Stimulated activated CD4-positive, alpha-beta T cell treated with anti-CD3 and anti-CD28 coated beads, Interleukin-15, amount 100 ng/mL, for 24 hours (primary cell): ENCODE measurements at places on chromosomes 3 and 15.

- DNase-seq = no peak
Measured at GRCh38 chr3:21013566-21013965, 737.4 kb downstream of the ZNF385D start.

DNA sequence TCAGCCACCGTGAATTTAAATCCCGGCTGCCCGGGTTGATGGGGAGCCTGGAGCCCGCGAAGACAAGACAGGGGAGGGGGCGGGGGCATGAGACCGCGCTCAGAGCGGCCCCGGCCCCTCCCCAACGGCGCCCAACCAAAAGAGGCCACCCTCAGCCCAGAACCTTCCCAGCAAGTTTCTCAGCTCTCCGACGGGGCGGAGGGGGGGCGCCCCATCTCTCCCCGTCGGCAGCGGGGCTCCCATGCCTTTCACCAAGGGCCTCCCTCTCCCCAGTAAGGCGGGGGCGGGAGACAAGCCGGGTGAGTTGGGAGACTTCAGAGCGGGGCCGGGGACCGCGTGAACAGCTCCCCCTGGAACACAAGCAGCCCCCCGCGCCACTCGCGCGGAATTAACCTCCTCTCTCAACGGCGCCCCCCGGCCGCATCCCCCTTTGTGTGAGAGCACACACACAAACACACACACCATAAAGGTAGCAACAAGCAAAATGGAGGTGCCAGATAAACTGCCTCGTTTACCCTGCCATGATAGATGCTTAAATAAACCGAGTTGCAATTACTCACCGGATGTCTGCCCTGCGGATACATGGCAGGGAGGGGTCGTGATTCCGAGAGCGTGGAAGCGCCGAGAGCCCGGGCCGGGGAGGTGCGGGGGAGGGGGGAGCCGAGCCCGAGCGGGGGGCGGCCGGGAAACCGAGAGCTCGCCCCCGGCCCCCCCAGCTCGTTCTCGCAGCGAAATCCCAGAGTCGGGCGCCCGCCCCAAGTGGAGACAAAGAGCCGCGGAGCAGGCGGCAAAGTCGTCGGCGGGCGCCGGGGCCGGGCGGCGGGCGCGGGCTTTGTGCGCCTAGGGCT, 1.3 kb downstream of the TLE3 start:
- peak; percentile 77 for DNase-seq

DNA sequence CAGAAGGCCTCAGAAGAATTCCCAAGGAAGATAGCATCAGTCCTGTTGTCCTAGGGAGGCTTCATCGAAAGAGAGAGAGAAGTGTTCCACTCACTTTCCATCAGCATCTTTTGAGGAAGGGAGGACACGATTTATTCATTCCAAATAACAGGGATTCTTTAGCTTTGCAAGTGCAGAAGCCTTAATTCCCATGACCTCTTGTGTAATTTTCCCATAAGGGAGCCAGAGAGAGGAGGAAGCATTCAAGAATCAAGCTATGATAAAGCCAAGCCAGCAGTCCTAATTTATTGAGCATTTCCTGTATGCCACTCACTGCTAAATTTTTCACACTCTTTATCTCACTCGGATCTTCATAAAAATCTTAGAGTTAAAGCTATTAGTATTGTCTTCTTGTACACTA, 169.7 kb upstream of the MITF start:
- no peak for DNase-seq

DNA sequence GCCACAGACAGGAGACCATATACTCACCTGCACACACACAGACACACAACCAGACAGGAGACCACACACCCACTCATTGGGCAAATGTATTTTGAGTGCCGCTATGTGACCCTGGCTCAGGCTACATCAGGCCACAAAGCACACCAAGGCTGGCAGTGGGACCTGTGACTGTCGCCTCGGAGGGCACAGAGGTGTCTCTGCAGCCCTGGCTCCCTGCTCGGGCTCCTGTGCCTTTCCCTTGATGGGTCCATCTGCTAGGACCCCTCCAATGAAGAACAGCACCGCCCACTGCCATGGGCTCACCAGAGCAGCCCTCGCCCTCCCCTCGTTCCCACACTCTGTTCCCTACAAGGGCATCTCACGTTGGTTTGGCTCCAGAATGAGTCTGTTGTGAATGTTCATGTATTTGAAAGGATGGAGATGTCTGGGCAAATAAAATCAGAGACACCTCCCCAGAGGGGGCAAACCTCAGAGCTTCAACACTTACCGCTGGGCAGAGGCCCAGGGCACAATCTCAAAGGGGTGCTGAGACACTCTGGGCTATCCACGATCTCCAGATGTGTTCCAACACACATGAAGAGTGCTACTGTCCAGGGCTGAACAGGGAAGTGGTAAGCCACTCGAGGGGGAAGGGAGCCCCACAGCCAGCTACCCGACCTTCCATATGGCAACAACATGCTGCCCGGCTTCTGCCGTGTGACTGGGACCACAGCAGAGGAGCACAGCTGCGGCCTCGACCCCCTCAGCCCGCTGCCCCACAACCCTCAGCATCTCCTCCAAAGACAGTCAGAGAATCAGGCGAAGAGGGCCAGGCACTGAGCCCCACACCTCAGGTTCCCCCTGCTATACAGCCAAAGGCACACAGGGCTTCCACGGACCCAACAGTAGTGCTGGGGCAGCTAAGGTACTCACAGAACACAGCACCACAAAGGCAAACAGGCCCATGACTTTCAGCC, 74.9 kb downstream of the OCA2 start:
- no peak for DNase-seq

GRCh38 chr3:14489641-14490040, 50.5 kb downstream of the GRIP2 start:
- no peak for DNase-seq

DNA sequence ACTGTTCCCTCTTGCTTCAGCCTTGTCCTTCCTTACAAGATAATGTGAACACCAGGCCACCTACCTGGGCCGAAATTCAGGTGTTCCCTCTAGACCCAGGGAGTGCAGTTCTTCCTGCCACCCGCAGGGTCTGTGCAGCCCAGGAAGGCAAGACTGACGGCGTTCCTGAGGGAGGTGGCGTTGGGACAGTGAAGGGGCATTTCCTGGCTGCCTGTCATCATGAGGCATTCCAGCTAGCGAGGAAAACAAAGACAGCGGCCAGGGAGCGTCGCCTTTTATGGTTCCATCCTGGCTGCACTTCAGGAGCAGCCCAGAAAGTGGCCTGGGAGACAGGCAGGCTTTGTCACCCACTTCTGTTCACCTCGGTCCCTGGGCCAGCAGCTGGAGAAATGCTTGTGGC, 84.8 kb upstream of the WNT5A start:
- DNase-seq = no peak

- DNase-seq = peak; percentile 36
Measured at GRCh38 chr3:170033489-170033888, 4.3 kb upstream of the GPR160 start.

- no peak for DNase-seq
Measured at GRCh38 chr3:192489579-192489978, 237.8 kb downstream of the FGF12 start.

GRCh38 chr15:93047621-93048425, 41.2 kb downstream of the RGMA start:
- DNase-seq = no peak

DNA sequence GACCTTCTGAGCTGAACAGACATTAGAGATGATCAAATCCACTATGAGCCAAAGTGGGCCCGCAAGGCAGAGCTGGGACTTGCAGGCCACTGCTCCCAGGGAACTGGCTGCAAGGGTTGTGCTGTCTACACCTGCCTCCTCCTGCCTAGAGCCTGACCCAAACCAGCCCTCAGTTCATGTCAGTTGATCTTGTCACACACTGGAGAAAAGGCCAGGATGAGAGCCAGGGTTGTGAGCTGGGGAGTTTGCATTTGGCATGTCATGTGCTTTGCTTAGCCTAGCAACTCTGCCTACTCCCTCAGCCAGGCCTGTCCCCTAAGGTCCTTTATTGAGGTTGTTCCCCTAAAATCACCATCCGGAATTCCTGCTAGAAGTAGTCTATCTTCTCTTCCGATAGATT, 67.8 kb downstream of the RAB11A start:
- no peak for DNase-seq

- DNase-seq = no peak
Measured at GRCh38 chr3:135497979-135498378, 467.5 kb upstream of the PPP2R3A start.
